ENCODE measurements at places on chromosomes 13 and 19.

DNA sequence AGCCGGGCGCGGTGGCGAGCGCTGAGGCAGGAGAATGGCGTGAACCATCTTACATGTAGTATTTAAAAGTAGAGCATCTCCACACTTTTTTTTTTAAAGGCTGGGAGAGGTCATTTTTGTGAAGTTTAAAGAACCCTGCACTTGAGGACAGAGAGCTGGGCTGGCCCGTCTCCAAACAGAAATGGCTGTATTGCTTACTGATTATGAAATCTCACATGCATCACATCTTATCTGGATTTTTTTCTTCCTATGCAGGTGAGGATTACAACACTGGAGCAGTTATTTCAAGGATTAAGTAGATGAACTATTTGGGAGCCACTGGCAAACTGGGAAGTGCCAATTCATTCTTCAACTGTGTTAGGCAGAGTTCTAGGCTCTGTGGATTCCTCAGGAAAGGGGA lies 59.5 kb downstream of the TEX26 start:
- no peak for DNase-seq

GRCh38 chr19:2719920-2720776 lies 1.0 kb downstream of the DIRAS1 start:
- no peak for DNase-seq

- DNase-seq, result no peak
Observed at GRCh38 chr13:80921971-80922370, 581.0 kb upstream of the SPRY2 start.

GRCh38 chr13:40794414-40795368 lies 5.3 kb downstream of the SLC25A15 start:
- no peak for DNase-seq

GRCh38 chr13:105428811-105429210 lies 1106.7 kb downstream of the EFNB2 start:
- no peak for DNase-seq

DNA sequence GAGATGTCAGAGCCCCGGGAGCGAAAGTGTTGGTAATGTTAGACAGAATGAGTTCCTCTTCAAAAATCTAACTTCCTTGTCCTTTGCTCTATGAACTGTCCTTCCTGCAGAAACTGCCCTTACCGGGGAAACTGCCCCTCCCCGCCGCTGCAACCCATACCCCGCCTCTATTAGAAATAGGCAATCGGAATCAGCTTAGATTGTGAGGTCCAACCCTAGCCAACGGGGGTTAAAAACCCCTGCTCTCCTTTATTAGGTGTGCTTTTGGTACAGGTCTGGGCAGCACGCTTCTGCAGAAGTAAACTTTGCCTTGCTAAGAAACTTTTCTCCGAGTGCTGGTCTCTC lies 11.5 kb upstream of the CAPNS1 start:
- no peak for DNase-seq

GRCh38 chr13:70816853-70817252 lies 708.6 kb upstream of the KLHL1 start:
- DNase-seq, result no peak

- DNase-seq, result no peak
Observed at GRCh38 chr19:7953576-7953975, 10.1 kb upstream of the TIMM44 start.

DNA sequence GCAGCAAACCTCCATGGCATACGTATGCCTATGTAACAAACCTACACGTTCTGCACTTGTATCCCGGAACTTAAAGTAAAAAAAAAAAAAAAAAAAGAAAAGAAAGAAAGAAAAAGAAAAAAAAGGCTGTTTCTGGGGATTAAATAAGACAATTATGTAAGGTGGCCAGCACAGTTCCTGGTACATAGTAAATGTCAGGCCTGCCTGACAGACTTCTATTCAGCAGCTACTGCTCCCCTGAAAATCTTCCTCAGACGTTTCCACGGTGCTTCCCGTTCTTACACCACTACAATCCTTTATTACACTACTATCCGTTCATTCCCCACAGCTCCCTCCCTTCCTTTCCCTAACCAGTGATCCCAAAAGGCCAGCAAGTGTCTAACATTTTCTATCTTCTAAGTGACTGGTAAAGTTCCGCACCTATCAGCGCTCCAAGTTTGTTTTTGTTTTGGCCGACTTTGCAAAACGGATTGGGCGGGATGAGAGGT lies 636 bp upstream of the RB1 start:
- no peak for DNase-seq

GRCh38 chr13:30570691-30571090 lies 47.0 kb upstream of the USPL1 start:
- no peak for DNase-seq

GRCh38 chr13:73464758-73465616 lies 406.2 kb downstream of the KLF5 start:
- no peak for DNase-seq

DNA sequence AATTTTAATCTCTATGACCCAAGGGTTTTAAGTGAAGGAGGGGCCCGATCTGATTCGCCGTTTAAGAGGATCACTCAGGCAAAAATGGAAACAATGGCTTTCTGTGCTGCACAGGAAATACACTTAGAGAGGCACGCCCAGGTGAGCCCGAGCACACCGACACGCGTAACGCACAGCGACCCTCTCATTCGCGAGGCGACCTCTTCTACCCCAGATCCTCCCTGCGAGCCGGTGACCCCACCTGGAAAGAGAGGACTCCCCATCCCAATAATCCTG lies 216 bp downstream of the SH2D3A start:
- DNase-seq, result no peak

GRCh38 chr19:1076951-1077350 lies 10.0 kb downstream of the ARHGAP45 start:
- DNase-seq, result peak; percentile 89

- no peak for DNase-seq
Observed at GRCh38 chr19:28427376-28428083, 785.4 kb downstream of the UQCRFS1 start.

DNA sequence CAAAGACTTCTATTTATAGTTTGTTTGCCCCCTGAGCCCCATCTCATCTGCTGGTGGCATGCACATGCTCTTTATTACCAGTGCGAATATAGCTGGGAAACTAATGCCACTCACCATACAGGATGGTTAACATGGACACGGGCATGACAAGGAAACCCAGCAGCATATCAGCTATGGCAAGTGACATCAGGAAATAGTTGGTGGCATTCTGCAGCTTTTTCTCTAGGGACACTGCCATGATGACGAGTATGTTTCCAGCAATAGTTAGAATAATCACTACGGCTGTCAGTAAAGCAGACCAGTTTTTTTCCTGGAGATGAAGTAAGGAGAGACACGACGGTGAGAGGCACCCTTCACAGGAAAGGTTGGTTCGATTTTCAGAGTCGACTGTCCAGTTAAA lies 1.5 kb downstream of the HTR2A start:
- no peak for DNase-seq

- peak; percentile 9 for DNase-seq
Observed at GRCh38 chr13:97435794-97436193, 1.8 kb downstream of the RAP2A start.

GRCh38 chr19:55099557-55100506 lies 17.6 kb downstream of the PPP1R12C start:
- peak; percentile 33 for DNase-seq
